ENCODE measurements at places on chromosomes 1 and 21.

DNA sequence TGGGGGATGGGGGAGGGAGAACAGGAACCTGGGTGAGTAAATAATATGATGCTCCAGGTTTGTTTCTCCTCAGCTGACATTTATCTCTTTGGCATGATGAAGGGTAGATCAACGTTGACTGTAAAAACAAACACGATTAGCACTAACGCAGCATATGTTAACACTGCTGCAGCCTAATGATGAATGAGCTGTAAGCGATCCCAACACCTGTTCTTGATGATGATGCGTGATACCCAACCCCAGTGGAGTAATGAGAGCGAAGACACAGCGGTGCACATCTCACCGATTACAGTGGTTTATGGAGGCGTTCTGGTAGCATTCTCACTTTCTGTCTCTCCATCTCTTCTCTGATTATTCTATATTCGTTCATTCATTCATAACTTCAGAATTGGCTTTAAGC, 640.4 kb downstream of the USP25 start:
- DNase-seq, result no peak

- peak; percentile 39 for DNase-seq
These were observed 20.3 kb downstream of the RHBG start for GRCh38 chr1:156389311-156389710.

GRCh38 chr1:150552128-150552910, 3.1 kb downstream of the ADAMTSL4 start:
- peak; percentile 56 for DNase-seq

DNA sequence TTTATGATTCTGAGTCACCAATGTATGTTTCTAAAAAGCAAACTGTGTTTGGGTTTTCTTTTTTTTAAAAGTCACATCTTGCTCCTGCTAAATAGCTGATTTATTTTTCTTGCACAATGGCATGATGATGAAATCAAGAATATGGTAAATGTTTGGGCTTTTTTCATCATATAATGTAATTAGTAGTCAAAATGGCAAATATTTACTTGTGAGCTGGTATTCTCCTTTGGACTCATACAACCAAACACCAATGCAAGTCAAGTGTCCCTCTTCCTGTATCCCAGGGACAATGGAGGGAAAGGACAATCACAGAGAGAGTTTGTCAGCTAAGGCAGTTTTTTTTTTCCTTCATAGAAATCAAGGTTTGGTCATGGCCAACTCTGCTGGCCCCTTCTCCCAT, 94.6 kb upstream of the RALGPS2 start:
- no peak for DNase-seq

DNA sequence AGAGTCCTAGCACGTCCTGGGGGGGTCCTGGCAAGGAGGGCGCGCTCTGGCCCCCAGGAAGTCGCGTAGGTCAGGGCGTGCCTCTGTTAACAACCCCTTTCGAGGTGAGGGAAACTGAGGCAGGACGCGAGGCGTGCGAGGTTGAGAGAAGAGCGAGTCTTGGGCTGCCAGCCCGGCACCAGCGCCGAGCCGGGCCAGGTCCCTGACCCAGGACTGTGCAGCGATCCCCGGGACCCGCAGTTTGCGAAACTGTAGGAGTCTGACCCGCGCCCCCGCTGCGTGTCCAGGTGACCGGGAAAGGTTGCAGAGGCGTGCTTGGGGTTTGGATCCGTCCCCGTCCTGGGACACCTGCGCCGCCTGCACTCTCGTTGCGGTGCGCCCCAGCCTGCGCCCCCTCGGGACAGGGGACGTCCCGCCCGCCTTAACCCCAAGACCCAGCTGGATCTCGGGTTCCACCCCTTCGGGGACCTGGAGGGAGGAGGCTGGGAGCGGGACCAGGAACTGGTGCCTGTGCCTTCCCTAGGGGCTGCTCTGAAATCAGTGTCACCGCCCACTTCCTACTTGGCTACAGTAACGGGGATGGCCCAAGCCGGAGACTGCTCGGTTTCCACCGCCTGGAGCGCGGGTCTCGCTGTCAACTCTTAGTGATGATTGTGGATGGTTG, 493 bp downstream of the DISC1 start:
- peak; percentile 20 for DNase-seq

GRCh38 chr1:145962157-145963102, 1.9 kb downstream of the ANKRD34A start:
- peak; percentile 62 for DNase-seq

DNA sequence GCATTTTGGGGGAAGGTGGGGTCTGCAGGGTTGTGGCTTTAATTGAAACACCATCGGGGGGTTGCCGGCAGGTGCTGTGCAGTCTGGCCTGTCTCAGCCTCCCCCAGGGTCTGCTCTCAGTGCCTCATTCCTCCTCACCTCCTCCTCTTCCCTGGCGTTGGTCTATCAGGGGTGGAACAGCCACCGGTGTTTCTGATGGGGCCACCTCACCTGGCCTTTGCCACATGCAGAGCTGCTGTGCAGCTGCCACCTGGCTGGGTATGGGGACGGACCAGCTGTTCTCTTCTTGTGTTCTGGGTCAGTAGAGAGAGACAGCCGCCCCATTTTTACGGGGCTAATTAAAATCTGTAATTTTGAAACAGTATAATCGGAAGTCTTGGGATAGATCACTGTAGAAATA, 53.9 kb downstream of the SPSB1 start:
- DNase-seq, result no peak

DNA sequence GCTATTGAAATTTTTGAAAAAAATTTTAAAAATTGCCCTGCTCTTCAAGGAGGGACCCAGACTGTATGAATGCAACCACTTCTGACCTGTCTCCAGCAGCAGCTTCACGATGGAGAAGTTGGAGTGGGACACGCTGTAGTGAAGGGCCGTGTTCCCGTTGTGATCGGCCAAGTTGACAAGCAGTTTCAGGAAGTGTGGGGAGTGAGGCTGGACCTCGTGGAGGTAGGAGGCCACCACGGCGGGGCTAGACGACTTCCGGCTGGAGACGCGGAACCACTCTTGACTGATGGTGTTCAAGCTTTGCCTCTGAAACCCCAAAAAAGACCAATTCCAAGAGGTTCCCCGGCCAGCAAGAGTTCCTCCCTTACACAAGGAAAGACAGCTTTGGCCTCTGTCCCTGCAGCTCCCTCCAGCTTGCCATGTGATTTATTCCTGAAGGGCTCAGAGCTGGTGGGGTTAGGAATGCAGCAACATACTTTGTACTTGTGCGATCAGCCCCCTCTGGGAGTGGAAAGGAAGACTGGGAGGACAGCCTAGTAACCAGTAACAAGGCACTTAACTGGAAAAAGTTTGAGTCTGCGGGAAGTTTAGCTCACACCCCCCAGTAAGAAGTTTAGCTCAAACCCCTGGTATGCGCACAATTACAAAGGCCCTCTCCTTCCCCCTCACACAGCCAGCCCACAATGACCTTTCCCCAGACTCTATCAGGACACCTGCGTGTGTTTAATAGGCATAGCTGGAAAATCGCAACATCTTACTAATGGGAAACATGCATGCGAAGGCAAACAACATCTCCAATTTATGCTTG, 56.0 kb downstream of the KANK4 start:
- no peak for DNase-seq

GRCh38 chr1:159197561-159198557, 6.8 kb upstream of the ACKR1 start:
- peak; percentile 22 for DNase-seq

- DNase-seq, result no peak
These were observed 207.8 kb downstream of the DENND1B start for GRCh38 chr1:197567442-197567841.

- DNase-seq, result no peak
These were observed 6.5 kb upstream of the C1QA start for GRCh38 chr1:22629886-22630285.

GRCh38 chr1:29240986-29241385, 4.7 kb downstream of the PTPRU start:
- DNase-seq, result no peak

DNA sequence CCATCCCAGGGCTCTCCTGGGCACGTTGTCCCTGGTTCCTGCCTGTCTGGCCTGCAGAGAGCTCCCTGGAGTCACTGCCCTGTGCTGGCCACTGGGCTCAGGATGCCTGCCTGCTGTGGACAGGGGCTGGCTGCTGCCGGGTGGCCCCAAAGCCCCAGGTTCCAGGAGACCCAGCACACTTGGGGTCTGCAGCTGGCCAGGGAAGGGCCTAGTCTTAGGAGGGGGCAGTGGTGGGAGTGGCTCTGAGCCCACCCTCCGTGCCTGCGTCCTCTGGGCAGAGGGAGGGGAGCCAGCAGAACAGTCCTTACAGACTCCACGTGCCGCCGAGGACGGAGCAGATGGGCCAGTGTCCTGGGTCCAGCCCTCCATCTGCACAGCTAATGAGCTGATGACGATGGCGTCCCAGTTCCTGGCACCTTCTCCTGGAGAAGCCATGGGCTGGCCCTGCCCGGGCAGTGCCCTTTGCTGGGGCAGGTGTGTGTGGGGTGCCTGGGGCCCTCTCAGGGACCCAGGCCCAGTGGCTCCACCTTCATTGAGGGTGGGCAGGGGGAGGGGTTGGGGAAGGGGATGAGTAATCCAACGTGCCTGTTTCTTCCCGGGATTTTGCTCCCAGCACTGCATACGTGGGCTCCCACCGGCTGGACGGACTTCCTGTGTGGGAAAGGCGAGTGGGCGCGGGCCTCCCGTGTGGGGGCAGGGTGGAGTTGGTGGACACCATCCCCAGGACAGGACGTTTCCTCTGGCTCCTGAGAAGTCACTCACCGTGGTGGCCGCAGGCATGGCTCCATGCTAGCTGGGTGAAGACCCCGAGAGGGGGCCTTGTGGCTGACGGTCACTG, 6.8 kb upstream of the PLCH2 start:
- no peak for DNase-seq

DNA sequence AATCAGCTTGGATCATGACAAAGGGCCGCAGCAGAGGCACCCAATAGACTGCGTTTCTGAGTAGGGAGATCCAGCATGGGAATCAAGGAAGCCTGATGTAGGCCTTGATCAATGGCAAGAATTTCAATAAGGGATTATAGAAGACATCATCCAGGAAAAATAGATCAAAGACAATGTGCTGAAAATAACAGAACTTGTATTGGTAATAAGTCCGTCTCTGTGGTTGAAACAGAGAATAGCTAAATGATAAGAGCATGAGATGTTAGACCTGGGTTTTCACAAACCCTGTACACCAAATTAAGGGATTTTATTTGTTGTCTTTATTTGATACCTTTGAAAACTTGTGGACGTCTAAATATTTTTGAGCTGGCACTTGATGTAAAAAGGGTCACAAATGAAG, 228.0 kb upstream of the SGIP1 start:
- DNase-seq, result no peak

DNA sequence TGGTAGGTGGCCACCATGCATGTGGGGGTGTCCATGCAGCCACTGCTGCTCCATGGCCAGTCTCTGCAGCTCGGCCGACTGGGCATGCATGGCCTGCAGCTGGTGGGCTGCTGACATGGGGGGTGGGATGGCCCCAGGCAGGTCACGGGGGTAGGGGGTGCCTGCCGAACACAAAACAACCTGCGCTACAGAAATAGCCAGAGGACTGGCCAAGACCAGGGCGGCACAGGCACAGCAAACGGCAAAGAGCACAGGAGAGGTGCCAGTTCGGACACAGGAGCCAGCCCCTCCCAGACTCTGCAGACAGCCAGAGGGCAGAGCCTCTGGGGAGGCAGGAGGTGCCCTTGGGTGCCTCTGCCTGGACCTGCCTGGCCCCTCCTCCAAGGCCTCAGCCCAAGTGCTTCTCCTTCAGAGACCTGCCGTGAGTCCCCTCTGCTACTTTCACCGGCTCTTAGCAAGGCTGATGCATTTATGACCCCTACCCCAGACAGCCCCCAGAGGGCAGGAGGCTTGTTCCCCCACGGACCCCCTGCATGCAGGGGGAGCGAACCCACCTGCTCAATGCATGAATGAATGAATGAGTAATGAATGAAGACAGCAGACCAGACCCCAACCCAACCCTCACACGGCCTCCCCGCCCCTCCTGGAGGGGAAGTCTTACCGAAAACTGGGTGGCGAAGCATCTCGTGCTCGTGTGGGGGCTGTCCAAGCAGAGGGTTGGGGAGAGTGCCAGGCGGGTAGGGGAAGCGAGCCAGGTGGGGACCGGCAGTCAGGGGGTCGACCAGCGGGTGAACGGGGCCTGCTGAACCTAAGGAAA, 37.7 kb downstream of the SLC45A1 start:
- no peak for DNase-seq

- no peak for DNase-seq
These were observed 120.5 kb upstream of the ZC3H12A start for GRCh38 chr1:37353871-37354270.

GRCh38 chr21:25637851-25638659, 1.0 kb upstream of the JAM2 start:
- DNase-seq, result no peak

- no peak for DNase-seq
These were observed 1049.6 kb upstream of the ADGRL4 start for GRCh38 chr1:80056179-80056578.

DNA sequence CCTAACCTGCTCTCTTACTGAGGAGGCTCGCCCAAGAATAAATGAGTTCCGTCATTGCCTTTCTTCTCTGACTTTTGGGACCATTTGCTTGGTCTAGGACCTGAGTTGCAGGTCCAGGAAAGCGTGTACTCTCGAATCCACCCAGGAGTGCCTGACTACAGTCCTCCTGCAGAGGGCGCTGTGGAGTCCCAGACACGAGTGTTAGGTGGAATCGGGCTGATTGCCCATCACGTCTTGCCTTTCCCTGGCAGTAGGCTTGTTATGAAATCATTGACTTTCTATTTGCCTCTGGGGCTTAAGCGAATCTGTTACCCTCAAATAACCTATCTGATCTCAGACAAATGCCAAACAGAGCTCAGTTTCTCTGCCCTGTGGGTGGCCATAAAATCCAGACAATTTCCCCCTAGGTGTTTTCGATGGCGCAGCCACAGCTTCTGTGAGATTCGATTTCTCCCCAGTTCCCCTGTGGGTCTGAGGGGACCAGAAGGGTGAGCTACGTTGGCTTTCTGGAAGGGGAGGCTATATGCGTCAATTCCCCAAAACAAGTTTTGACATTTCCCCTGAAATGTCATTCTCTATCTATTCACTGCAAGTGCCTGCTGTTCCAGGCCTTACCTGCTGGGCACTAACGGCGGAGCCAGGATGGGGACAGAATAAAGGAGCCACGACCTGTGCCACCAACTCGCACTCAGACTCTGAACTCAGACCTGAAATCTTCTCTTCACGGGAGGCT, at the start of gene IL20:
TSS of gene IL20 (plus strand) at position 685 of the 733 bp plus-strand sequence. CDS start 230 bp downstream, outside the sequence.
- peak; percentile 3 for DNase-seq

GRCh38 chr1:42669936-42670335, 11.7 kb downstream of the PPIH start:
- no peak for DNase-seq

GRCh38 chr1:164950541-164950986, 391.6 kb downstream of the PBX1 start:
- DNase-seq, result no peak

DNA sequence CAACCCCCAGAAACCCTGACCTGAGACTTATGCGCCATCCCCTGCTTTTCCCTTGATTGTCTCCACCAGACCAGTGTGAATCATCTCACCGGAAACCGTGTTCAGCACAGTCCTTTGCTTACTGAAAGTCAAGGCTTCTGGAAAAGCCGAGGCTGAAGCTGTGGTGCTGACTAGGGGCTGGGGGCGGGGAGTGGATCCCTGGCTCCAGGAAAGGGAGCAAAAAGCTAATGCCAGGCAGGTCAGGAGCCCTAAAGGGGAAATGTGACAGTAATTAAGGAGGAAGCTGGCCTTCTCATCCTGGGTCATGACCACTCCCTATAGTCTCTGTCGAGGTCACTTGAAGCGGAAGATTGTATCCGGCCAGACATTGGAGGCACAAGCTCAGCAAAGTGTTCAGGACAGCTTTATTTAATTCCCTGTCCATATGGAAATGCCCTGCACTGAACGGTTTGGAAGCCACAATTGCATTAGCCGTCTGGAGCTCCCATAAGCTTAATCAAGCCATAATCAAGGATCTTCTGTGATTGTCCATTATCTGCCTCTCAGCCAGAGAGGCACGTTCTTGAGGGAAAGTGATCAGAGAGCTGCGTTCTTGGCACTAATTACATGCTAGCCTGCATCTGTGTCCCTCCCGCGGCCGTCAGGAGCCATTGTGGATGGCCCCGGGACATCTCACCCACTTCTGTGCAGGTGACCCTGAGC, 403.6 kb downstream of the RRAGC start:
- DNase-seq, result no peak
